ENCODE measurements at places on chromosomes 1 and 21.
A peak's percentile ranks its signal among the peaks of the same experiment; 100 is the strongest.

DNA sequence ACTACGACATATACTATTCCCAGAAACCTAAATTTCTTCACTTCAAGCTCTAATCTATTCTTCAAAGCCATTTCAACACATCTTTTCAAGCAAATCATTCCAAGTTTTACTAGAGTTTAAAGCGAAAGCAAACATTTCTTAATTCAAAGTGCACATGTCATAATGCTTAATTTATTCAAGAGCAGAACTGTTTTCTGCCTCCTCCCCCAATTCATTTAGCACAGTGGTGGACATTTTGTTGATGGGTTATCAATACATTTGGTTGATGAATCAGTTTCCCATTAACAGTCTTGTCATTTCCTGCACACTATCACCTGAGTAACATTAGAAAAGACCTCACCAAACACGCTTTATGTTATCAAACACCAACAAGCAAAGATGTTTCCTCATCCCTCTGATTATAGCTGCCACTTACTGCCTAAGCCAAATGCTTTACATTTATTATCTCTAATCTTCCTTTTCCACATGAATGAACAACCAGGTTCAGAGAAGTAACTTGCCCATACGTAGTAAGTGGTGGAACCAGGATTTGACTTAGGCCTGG is 2.0 kb downstream of the SRSF4 start:
- DNase-seq, result no peak

- DNase-seq, result no peak
Measured at GRCh38 chr1:21372383-21372782, 67.6 kb upstream of the NBPF3 start.

- DNase-seq, result no peak
Measured at GRCh38 chr1:230820568-230820967, 47.8 kb downstream of the C1orf198 start.

- DNase-seq, result no peak
Measured at GRCh38 chr21:41712730-41713129, 54.1 kb downstream of the RIPK4 start.

DNA sequence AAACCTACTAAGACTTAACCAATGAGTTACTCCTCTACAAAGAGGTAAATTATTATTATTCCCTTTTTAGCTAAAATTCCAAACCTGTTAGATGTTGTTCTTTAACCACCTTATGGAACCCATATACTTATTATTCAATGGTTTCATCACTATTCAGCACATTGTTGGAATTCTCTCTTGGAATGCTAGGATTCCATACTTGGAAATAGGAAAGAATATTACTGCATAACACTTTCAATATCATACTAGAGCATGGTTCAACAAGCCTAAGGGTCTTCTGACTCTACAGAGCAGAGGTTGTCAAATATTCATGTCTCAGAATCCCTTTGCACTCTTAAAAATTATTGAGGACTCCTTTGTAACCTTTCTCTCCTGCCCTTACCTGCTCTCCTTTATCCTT is 69.4 kb downstream of the DEGS1 start:
- DNase-seq, result no peak

GRCh38 chr1:4694492-4694891 is 40.1 kb downstream of the AJAP1 start:
- DNase-seq, result no peak

GRCh38 chr21:37636152-37636860 is 269.7 kb downstream of the DYRK1A start:
- DNase-seq, result no peak

DNA sequence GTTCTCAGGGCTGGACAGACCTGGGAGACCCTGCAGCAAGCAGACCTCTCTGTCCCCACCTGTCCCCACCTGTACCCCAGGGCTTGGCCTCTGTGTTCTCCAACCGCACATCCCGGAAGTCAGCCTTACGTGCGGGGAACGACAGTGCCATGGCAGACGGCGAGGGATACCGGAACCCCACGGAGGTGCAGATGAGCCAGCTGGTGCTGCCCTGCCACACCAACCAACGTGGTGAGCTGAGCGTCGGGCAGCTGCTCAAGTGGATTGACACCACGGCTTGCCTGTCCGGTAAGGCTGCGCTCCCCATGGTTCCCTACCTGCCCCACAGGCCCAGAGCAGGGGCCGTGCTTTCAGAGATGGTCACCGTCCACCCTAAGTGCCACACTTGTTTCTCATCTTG is 36.5 kb downstream of the ACOT11 start:
- DNase-seq, result no peak

DNA sequence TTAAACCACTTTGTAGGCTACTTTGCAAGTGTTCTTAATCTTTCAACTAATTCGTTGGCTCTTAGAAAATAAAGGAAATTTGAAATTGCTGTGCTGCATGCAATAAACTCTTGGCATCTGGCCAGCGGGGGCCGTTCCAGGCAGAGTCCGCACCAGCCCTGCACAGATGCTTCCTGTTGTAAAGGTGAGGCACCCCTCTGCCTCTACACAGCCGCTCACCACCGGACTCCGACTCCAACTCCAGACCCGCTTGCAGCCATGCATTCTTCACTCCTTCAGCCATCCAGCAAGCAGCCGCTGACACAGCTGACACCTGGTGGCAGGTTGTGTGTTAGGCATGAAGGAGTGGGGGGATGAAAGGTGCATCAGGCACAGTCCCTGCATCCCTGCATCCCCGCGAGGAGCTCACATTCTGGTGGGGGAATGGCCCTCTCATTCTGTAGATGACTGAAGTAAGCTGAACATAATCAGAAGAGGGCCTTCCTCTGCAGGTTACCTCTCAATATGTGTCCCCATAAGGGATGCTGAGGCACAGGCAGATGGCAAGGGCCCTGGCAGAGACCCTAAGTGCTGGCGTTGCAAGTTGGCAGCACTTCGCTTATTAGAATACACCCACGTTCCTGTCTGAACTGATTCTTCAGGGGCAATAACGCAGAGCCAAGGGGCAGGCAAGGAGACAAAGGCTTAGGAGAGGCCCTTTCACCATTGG is 56.8 kb downstream of the GLIS1 start:
- DNase-seq, result peak; percentile 35

DNA sequence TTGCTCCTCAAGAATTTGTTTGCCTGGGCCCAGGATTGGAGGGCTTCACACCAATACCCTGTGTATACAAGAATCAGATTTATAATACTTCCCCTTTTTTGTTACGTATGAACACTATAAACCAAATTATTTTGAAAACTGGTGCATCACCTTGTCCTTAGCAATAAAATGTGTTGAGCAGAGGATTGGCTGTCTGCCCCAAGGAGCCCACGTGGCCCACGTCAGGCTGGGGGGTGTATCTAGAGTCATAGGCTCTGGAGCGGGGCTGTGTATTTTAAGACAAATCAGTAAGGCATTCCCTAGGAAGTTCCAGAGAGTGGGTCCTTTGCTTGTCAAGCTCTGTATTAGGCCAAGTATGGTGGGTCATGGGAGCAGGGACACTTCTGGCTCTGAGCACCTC is 2.0 kb upstream of the ST3GAL3 start:
- no peak for DNase-seq

DNA sequence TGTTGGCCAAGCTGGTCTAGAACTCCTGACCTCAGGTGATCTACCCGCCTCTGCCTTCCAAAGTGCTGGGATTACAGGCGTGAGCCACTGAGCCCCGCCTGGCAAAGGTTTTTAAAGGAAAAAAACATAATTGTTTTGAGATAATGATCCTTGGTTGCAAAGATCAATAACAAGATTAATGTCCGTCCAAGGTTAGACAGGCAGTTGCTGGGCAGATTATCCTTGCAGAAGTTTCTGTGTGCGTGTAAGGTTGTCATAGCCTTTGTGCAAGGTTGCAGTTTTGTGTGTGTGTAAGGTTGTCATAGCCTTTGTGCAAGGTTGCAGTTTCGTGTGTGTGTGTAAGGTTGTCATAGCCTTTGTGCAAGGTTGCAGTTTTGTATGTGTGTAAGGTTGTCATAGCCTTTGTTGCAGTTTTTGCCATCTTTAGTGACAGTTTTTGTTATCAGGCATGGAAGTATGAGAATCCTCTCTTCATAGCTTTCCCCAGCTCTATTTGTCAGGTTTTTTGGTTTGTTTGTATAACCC is 3.6 kb downstream of the YBEY start:
- DNase-seq, result no peak

DNA sequence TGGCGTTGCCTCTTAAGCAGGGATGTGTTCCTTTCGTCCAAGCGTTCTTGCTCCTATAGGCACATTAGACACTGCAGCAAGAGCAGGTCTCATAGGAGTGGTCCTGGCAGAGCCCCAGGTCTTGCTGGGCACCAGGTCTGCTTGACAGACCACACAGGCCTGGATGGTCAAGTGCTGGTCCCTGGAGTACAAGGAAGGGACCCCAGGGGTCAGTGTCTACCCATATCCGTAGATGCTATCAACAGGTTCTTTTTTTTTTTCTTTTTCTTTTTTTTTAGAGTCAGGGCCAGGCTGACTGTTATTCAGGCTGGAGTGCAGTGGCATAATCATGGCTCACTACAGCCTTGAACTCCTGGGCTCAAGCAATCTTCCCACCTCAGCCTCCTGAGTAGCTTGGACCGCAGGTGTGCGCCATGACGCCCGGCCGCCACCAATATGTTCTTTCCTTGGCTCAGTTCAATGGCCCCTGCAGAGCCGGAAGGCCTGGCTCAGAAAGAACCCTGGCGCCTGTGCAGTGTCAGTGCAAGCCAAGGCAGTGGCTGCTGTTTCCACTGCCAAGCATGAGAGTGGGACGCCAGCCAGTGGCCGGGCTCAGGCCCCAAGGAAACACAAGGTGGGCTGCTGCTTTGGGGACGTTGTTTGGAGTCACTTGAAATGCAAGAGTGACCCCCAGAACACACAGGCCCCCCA is 10.0 kb upstream of the TNFRSF8 start:
- no peak for DNase-seq

- no peak for DNase-seq
Measured at GRCh38 chr1:14926229-14926628, 227.3 kb upstream of the TMEM51 start.

DNA sequence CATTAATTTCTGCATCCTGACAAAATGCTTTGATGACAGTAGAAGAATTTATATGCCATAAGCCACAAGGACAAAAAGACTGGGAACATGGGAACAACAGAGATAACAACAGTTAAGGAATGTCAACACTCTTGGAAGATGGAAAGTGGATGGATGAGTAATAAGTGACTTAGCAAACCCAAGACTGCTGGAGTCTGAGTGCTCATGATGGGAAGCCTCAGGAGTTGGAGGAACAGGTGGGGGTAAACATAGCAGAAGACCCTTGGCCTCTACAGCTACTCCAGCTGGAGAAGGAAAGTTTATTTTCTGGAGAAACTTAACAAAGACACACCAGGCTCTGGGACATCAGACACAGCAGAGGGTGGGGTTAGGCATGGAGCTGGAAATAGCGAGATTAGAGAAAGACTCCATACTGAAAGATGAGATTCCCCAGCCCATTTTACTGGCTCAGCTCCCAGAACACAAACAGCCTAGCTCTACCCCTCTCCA is 13.6 kb downstream of the G0S2 start:
- DNase-seq, result no peak

DNA sequence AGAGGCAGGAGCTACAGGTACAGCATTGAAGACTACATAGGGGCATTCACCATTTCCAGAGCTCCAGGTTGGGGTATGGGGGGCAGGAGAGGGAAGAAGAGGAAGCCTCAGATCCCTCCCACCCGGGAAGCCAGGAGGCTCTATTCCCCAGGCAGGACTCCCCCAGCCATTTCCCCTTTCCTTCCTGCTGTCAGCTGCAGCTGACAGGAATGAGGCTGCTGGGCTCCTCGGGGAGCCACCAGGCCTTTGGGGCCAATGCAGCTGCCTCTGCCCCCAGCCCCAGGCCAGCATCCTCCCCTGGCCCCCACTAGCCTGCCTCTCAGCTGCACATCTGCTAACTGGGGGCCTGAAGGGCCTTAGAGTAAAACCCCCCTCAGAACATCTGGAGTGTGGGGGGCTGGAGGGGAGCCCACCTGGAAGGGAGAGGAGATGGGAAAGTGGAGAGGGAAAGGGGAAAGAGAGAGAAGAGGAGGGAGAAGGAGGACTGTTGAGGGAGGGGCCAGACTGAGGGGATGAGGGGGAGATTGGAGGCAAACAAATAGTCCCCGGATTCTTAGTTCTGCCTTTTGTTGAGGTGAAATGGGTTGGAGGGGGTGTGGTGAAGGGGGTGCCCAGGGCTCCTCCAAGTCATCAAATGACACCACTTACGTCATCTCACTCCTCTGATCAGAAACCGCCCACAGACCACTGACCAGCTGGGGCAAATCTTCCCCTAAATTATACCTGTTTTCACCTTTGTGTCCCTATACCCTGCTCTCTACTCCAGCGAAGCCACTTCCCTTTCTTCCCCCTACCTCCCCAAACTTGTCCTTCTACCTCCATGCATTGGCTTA is 58.0 kb downstream of the LGR6 start:
- DNase-seq, result no peak

DNA sequence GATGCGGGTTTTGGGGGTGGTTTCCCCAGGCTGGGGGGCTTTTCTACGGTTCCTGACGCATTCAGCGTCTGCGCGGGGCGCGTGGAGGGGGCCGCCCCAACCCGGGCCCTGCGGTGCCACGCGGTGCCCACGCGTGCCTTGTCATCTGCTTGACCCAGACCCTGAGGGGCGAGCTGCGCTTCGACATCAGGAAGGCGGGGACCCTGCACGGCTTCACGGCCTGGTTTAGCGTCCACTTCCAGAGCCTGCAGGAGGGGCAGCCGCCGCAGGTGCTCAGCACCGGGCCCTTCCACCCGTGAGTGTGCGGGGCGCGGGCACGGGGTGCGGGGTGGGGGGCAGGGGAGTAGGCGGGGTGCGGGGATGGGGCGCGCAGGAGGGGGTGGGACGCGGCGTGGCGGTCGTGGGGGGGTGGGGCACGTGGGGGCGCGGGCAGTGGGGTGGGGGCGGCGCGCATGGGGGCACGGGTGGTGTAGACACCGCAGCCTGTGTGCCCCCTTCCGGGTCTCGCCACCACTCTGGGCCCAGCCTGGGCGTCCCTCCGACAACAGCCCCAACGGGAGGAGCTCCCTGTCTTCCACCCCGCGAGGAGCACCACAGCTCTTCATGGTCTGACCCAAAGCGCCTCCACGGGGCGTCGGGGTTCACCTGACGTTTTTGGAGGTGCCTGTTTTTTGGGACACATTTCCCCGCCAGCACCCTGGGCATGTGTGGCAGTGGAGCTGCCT is 26.3 kb downstream of the PRMT2 start:
- DNase-seq, result no peak

GRCh38 chr1:30040081-30041019 is 683.0 kb downstream of the MATN1 start:
- DNase-seq, result no peak

DNA sequence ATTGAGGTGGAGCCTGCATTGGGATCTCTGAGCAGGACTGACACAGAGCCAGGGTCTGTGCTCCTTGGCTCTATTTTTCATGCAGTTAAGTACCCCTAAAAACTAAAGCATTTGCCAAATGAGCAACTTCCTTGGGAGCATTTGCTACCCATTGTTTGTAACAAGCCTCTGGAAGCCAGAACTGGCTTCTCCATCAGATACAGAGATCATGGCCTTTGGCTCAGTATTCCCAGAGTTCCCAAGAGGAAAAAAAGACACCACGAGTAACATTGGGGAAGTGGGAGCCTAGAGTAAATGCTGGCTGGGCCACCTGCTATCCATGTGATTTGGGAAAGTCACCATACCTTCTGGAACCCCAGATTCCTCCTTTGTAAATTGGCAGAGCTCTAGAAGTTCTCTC is 44.8 kb downstream of the OPTC start:
- DNase-seq, result no peak
